ENCODE measurements at places on chromosomes 13 and 19. TPM values are rescaled to one million over a fixed set of nuclear protein-coding genes. Genes with fewer than 3 reads are reported as not detected.

Gene PHLDB3
- total RNA-seq, result 29.5 TPM

Gene SLC15A1
- total RNA-seq, result not detected

Gene TEKTIP1
- total RNA-seq, result not detected

Gene ANGPTL8
- not detected for total RNA-seq

Gene KCTD4
- not detected for total RNA-seq

Gene LILRA1
- total RNA-seq, result not detected

Gene ZNF837
- 6.8 TPM for total RNA-seq

Gene SOX21
- not detected for total RNA-seq

Gene CABP5
- total RNA-seq, result not detected

Gene SELENOV
- not detected for total RNA-seq

Gene TTYH1
- total RNA-seq, result 0.27 TPM

Gene LIM2
- total RNA-seq, result not detected

Gene SYNE4
- total RNA-seq, result 0.19 TPM

Gene PDCD2L
- 30.3 TPM for total RNA-seq

Gene ZNF723
- total RNA-seq, result 0.29 TPM

Gene ZNF793
- 1.7 TPM for total RNA-seq

Gene RNF225
- 1.4 TPM for total RNA-seq

Gene SIAH3
- total RNA-seq, result not detected

Gene MYADM
- total RNA-seq, result 31.3 TPM

Gene GRIN3B
- not detected for total RNA-seq

Gene RAB3A
- 2.9 TPM for total RNA-seq

Gene RFPL4AL1
- total RNA-seq, result not detected

Gene ASF1B
- 40.6 TPM for total RNA-seq

Gene MAMSTR
- total RNA-seq, result not detected

Gene TSKS
- not detected for total RNA-seq

Gene FXYD7
- 0.26 TPM for total RNA-seq

Gene NCR1
- 0.72 TPM for total RNA-seq

Gene MARK4
- total RNA-seq, result 12.9 TPM

Gene C13orf46
- 0.82 TPM for total RNA-seq

Gene STK24
- total RNA-seq, result 108 TPM

Gene KLK5
- total RNA-seq, result not detected

Gene RDH8
- total RNA-seq, result not detected

Gene ENOX1
- 2.2 TPM for total RNA-seq

Gene MIA
- 533 TPM for total RNA-seq

Gene LILRB5
- total RNA-seq, result not detected

Gene ZNF653
- total RNA-seq, result 14.3 TPM

Gene KLF5
- 27.1 TPM for total RNA-seq

Gene GRIK5
- total RNA-seq, result 0.23 TPM

Gene ICAM1
- total RNA-seq, result 24.8 TPM

Gene CC2D1A
- 52.4 TPM for total RNA-seq

Gene FARP1
- total RNA-seq, result 32.1 TPM

Gene ACER1
- total RNA-seq, result not detected

Gene CGB1
- not detected for total RNA-seq

Gene CFAP97D2
- not detected for total RNA-seq

Gene TINCR
- 0.24 TPM for total RNA-seq

Gene TPGS1
- 51.0 TPM for total RNA-seq

Gene GPR12
- not detected for total RNA-seq

Gene CCDC8
- total RNA-seq, result not detected

Gene PCCA
- total RNA-seq, result 17.0 TPM

Gene ZNF737
- total RNA-seq, result 3.2 TPM

Gene CRX
- not detected for total RNA-seq

Gene MARCHF2
- total RNA-seq, result 20.3 TPM

Gene SIGLEC7
- not detected for total RNA-seq

Gene PSG11
- total RNA-seq, result not detected

Gene ZNF225
- 5.5 TPM for total RNA-seq

Gene SLC25A41
- not detected for total RNA-seq

Gene ZNF575
- 0.11 TPM for total RNA-seq

Gene ZNF155
- total RNA-seq, result 11.9 TPM

Gene LILRB4
- not detected for total RNA-seq

Measured in A375 (cell line).